Right cardiac atrium (tissue), 5 donors: ENCODE measurements at places on chromosomes 4 and X. TPM values are rescaled to one million over a fixed set of nuclear protein-coding genes. Genes with fewer than 3 reads are reported as not detected.

- DNase-seq: no peak
Measured at GRCh38 chr4:24611575-24611974, 27.2 kb upstream of the DHX15 start.

DNA sequence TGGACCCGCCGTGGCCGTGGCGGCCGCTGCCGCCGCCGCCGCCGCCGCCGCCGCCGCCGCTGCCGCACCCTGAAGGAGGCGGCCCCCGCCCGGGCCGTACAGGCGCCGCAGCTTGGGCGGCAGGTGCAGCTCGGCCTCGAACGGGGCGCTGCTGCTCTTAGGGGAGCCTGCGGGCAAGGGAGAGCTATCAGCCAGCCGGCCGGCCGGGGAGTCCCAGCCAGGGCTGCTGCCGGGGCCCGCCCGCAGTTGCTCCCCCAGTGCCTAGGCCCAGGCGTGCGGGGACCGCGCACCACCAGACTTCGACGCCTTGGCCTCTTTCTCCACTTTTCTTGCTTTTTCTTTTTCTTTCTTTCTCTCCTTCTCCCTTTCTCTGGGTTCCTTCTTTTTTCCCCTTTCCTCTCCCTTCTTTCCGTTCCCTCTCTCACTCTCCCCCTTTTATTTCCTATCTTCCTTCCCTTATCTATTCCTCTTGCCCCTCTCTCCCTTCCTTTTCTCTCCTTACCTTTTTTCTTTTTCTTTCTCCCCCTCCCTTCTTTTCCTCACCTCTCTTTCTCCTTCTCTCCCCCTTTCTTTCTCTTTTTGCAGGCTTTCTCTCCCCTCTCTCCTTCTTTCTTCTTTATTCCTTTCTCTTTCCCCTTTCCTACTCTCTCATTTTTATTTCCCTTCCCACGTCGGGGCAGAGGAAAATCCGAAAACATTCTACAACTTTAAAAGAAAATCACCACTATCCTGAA, 2.0 kb downstream of the ARX start:
- no peak for DNase-seq

Gene TCEAL6
- total RNA-seq: not detected

DNA sequence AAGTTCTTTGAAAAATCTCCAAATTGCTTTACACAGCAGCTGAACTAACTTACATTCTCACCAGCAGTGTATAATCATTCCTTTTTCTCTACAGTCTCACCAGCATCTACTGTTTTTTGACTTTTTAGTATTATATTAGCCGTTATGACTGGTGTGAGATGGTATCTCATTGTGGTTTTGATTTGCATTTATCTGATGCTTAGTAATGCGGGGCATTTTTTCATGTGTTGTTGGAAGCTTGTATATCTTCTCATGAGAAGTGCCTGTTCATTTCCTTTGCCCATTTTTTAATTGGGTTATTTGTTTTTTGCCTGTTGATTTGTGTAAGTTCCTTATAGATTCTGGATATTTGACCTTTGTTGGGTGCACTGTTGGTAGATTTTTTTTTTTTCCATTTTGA, 931.7 kb downstream of the CENPC start:
- no peak for DNase-seq

Gene FRMD7
- not detected for total RNA-seq

DNA sequence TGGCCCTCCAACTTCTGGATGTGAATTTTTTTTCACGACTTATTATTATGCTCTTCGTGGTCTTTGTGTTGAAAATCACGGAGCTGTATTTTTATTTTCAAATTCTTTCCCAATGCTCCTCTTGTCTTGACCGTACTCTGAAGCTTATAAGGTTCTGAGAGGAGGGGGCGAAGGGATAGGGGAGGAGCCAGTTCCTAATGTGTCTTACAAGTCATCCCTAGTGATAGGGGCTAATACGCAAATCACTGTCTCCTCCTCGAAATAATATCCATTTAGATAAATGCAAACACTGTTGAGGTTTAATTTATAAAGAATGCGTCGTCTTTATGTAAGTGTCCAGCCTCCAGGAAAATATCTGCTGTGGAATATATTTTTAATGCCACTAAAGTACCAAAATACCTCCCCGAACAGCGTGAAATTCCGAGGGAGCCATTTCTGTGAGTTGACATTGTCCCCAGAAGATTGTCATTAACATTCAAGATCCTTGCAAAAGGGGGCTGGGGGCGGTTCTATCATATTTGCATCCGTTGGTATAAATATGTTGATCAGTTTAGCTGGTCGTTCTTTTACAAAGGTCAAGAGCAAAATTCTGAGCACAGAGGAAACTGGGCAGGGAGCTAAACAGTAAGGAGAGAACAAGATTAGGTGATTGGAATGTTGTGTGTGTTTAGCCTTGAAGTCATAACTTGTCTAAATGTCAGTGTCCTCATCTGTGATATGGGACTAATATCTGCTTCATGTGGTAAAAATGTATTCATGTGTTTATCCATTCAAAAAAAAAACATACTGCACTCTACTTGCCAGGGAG, 3.7 kb upstream of the FAT1 start:
- no peak for DNase-seq

DNA sequence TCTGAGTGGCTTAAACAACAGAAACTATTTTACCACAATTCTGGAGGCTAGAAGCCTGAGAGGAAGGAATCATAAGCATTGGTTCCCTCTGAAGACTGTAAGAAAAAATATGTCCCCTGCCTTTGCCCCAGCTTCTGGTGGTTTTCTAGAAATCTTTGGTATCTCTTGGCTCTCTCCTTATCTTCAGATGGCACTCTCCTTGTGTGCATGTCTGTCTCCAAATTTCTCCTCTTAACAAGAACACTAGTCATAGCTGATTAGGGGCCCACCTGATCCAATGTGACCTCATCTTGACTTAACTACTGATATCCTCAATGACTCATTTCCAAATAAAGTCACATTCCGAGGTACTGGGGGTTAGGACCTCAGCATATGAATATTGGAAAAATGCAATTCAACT, 635.0 kb upstream of the NR3C2 start:
- DNase-seq: no peak

Gene BANK1
- 0.78 TPM for total RNA-seq

DNA sequence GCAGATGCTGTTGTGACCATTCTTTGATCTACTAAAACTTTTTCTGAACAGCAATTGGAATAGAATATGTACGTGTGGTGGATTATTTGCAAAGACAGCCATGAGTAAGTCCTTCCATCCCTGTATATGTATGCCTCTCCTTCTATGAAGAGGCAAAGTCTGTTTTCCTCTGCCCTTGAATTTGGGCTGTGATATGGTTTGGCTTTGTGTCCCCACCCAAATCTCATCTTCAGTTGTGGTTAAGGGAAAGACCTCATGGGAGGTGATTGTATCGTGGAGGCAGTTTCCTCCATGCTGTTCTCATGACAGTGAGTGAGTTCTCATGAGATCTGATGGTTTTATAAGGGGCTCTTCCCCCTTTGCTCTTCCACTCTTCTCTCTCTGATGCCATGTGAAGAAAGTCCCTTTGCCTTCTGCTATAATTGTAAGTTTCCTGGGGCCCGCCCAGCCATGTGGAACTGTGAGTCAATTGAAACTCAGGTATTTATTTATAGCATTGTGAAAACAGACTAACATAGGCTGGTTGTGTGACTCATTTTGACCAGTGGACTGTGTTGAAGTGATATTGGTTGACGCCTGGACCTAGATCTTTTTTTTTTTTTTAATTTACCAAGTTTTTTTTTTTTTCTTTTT, 108.3 kb upstream of the CAMK2D start:
- no peak for DNase-seq

DNA sequence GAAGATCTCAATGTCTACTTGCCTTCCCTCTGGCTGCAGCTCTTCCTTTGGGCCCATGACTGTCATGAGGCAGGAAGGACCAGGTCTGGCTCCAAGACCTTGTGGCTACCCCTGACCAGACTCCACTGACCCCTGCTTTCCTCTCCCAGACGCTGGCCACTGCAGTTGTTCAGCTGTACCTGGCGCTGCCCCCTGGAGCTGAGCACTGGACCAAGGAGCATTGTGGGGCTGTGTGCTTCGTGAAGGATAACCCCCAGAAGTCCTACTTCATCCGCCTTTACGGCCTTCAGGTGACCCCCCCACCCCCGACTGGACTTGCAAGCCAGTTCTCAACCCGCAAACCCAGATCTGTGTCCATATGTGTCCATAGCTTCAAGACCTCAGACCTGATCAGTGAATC, 535 bp downstream of the WAS start:
- no peak for DNase-seq

DNA sequence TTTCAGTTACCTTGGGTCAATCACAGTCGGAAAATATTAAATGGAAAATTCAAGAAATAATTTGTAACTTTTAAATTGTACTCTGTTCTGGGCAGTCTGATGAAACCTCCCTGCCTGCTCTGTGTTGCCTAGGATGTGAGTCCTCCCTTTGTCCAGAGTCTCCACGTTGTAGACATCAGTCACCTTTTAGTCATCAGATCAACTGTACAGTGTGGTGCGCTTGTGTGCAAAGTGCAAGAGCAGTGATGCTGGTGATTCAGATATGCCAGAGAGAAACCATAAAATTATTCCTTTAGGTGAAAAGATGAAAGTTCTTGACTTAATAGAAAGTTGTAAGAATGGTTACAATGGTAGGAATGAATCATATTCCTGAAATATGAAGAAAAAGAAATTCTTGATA, 1.4 kb downstream of the SPATA4 start:
- no peak for DNase-seq

DNA sequence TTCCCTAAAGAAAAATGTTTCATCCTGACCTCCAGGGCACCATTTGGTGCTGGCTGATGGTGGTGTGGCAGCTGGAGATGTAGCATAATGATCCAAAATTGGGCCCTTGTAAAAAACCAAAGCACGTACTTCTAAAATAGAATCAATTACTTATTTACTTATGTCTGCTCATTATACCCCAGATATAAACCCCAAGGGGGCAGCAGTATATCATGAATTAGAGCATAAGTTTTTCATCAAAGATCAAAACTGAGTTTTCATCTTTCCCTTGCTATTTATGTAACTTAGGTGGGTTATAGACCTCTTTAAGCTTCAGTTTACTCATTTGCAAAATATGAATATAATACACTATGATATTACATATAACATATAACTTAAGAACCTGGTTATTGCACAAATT, 241.1 kb downstream of the TACR3 start:
- no peak for DNase-seq

Gene TCP11X2
- total RNA-seq: not detected

- DNase-seq: no peak
Measured at GRCh38 chr4:188162698-188163097, 23.5 kb downstream of the TRIML1 start.

DNA sequence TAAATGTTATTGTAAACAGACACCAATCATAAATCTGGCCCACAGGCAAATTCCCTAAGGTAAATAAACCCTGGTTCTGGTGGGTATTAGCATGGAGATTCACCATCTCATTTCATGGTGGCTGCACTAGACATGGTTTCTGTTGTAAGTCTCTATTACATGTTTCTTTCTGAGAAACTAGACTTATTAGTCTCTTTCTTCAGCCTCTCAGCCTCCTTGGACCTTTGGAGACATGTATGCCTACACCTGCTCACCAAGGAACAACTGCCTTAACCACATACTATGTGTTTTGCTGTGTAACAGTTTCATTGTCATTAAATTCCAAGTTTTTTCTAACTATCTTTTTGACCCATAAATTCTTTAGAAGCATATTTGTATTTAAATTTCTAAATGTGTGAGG, 13.1 kb downstream of the DDIT4L start:
- no peak for DNase-seq

Gene NOP14
- 17.8 TPM for total RNA-seq

Gene C4orf50
- total RNA-seq: not detected

Gene ABCG2
- 1.6 TPM for total RNA-seq

DNA sequence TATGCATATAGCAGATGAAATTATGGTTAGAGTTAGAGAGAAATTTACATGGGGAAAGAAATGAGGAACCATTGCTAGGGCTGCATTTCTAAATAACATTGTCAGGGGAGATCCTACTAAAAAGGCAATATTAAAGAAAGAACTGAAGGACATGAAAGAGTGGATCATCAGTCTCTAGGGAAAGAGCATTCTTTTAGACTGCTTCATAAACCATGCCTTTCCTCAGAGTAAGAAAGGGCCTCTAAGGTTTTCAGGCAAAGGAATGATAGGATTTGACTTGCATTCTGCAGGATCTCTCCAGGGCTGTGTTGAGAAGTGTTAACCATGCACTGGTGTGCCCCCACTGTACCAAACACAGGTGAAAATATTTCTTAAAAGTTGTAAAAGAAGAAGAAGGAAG, 385.4 kb upstream of the MAD2L1 start:
- no peak for DNase-seq

DNA sequence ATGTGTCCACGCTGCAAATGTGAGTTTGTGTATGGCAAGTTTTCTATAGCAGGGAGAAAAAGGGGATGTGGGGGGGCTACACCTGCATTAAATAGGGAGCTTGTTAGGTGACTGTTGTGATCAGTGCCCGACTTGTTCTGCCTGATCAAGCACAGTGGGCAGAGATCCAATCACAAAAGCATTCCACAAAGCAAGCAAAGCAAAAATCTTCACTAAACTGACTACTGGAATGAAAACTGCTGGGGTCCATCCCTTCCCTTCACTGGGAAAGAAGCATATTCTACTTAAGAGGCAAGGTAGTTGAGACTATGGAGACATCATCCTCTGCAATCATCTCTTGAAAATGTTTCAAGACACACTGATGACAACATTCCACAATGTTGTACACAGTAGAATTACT, 5.2 kb downstream of the IRS4 start:
- no peak for DNase-seq

DNA sequence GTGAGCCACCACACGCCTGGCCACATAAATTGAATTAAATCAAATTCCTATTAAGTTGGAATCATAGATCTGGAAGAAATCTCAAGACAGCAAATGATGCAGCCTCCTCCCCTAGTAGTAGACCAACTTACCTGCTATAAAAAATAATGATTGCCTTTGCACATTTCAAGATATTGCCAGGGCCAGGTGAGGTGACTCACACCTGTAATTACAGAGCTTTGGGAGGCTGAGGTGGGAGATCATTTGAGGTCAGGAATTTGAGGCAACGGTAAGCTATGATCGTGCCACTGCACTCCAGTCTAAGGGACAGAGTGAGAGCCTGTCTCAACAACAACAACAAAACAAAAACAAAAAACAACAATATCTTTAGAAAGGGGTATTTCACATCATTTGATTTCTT, 17.0 kb upstream of the WWC2 start:
- DNase-seq: no peak

GRCh38 chr4:157121401-157121800, 45.5 kb downstream of the GLRB start:
- no peak for DNase-seq

Gene H2BW2
- not detected for total RNA-seq

Gene MAGEA2B
- total RNA-seq: not detected
